ENCODE measurements at places on chromosomes 7 and 10.

DNA sequence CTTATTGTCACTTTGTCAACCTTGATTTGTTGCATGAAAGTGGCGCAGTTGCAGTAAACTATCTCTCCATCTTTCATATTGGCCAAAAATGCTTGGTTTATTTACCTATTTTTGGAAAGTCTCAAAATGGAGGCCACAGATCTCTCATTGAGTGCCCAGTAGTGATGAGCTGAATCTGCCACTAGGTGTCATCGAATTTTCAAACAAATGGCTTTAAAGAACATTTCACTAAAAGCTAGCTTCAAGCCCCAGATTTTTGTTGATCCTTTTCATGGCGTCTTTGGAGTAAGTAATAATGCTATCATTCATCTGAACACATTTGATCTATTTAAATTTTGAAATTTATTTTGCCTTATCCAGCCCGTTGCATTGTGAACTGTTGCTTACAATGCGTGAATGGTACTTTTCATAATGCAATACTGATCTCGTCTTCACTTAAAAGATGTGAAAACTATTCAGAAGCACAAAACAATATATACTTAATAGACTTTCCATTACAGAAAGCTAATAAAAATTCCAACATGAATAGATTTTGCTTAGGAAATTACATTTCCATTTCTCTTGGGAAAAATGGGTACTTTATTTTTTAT, 236.2 kb downstream of the DNAJB9 start:
- no peak for DNase-seq

- DNase-seq = no peak
Measured at GRCh38 chr10:127756264-127756663, 19.3 kb downstream of the FOXI2 start.

DNA sequence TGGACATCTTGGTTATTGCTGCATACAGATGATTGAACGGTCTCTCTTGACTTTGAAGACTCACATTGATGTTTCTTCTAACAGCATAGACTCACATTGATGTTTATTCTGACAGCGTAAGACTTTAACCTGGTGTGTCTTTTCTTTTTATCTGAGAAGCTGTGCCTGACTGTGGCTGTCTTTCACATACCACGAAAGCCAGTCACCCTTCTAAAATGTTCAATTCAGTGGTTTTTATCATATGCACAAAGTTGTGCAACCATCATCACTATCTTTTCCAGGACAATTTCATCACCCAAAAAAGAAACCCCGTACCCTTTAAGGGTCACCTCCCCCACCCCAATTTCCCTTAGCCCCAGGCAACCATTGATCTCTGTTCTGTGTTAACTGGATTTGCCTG, 24.7 kb downstream of the CELF2 start:
- DNase-seq = no peak

- DNase-seq = no peak
Measured at GRCh38 chr10:71393841-71394475, 2.8 kb upstream of the CDH23 start.

- DNase-seq = no peak
Measured at GRCh38 chr10:103082683-103083082, 110.4 kb downstream of the NT5C2 start.

GRCh38 chr10:98033515-98033914, 3.1 kb upstream of the CRTAC1 start:
- DNase-seq = no peak

- DNase-seq = no peak
Measured at GRCh38 chr7:159153511-159153910, 8.8 kb upstream of the VIPR2 start.

DNA sequence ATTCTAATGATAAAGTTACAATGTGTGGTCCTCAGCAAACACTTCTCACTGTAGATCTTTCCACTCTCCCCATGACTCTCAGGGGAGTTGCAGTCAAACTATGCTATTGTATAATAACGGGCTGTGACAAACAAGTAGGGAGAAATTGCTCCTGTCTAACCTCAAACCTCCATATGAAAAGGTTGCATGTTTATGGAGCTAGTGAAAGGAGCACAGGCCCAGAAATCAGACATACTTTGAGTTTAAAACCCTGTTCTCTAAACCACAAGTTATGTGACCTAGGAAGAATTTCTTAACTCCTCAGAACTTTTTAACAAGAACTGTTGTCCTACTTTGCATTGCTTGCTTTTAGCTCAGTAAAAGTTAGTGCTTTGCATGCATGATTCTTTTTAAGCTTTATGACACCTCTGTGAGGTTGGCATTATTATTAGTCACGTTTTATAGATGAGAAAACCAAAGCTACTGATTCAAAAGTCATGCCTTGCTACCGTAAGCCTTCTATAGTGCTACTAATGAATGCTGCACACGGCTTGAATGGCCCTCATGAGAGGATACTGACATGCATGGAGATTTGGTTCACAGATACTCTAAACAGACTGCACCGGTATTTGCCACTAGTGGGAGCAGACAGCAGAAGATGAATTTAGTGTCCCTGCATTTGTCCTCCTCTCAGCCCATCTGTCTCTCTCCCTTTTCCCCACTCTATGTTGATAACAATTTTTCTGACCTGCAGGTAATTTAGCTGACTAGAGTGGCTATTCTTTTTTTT, 129.5 kb upstream of the PCGF5 start:
- no peak for DNase-seq

DNA sequence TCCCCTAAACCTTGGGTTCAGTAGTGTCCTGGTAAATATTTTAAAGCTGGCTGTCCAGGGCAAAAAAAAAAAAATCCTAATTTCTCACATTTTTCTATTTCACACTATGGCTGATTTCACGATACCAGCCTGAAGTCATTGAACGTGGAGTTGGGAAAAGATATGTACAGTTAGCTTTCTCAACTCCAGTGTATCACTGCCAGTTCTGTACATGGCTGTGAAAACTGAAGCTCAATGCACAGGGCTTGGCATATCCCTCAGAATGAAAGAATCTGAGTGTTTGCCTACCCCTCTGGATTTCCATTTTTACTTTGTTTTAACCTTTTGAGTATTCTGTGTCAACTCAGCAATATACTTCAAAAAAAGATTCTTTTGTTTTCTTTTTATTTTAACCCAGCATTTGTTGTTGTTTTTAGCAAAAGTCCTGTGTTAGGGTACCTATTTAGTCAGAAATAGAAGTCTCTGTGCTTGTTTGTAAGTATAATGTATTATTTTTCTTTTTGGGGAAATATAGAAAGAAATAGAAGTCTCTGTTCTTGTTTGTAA, 274.5 kb downstream of the ADK start:
- no peak for DNase-seq

GRCh38 chr10:69624245-69624786, 5.7 kb upstream of the FAM241B start:
- no peak for DNase-seq

DNA sequence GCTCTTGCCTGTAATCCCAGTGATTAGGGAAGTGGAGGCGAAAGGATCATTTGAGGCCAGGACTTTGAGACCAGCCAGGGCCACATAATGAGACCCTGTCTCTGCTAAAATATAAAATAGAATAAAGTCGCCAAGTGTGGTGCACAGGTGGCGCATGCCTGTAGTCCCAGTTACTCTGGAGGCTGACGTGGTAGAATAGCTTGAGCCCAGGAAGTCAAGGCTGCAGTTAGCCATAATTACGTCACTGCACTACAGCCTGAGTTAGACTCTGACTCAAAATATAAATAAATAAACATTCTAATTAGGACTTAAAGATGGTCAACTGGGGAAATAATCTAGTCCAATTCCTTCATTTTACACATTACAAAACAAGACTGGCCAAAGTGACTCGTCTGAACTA, 768 bp downstream of the CHCHD2 start:
- no peak for DNase-seq

- no peak for DNase-seq
Measured at GRCh38 chr10:59677253-59677831, 32.3 kb downstream of the SLC16A9 start.

GRCh38 chr7:47253650-47254080, 328.2 kb downstream of the TNS3 start:
- no peak for DNase-seq

- no peak for DNase-seq
Measured at GRCh38 chr10:68870061-68870460, 31.1 kb upstream of the DDX50 start.

Measured in stimulated activated CD4-positive, alpha-beta T cell treated with anti-CD3 and anti-CD28 coated beads, Interleukin-12 subunit alpha, Interleukin-12 subunit beta, amount 100 ng/mL, for 4 hours (primary cell).